Neural progenitor cell (in vitro differentiated cells): ENCODE measurements at places on chromosomes 1 and 21. TPM values are rescaled to one million over a fixed set of nuclear protein-coding genes. Genes with fewer than 3 reads are reported as not detected.

CD164L2 gene
- 1.5 and 1.6 TPM in 2 replicates for total RNA-seq

OR2T2 gene
- total RNA-seq = not detected in 2 replicates

- DNase-seq = peak; percentile 80
These were observed 10.1 kb upstream of the LRRC71 start for GRCh38 chr1:156910309-156910782.

- no peak for DNase-seq
These were observed 32.9 kb downstream of the PBX1 start for GRCh38 chr1:164591858-164592257.

- DNase-seq = no peak
These were observed 633.8 kb downstream of the NCAM2 start for GRCh38 chr21:21631961-21632360.

DNA sequence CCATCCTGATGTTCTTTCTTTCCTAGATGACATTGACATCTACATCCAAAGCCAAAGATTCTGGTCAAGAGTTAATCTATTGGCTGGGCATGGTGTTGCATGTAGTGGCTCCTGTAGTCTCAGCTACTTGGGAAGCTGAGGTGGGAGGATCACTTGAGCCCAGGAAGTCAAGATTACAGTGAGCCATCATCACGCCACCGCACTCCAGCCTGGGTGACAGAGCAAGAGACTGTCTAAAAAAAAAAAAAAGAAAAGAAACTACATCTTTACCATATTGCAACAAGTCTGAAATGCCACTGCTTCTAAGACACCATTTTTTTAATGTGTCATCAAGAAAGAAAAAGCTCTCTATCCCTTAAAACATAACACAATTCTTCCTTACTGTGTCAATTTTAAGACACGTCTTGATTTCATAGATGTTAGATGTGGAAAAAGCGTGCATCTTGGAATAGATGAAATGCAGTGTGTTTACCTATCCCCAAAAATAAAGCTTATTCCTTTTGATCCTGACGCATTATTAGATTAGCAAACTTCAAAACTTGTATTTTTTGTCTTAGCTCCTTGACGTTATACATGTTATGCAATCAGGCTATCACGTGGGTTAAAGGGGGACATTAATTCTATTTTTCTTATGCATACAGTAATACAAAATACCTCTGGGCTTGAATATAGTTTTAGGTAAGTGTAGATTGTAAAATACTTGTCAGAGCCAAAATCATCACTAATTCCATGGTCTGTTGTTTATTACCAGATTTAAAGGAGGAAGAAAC, 46.3 kb downstream of the ELAPOR1 start:
- no peak for DNase-seq

- DNase-seq = no peak
These were observed 7.3 kb downstream of the SH3BGRL3 start for GRCh38 chr1:26287033-26287711.
